Ecto neural progenitor cell (in vitro differentiated cells): ENCODE measurements at places on chromosomes 2 and 18.

- no peak for DNase-seq
Observed at GRCh38 chr18:31233621-31234275, 71.1 kb upstream of the DSC1 start.

DNA sequence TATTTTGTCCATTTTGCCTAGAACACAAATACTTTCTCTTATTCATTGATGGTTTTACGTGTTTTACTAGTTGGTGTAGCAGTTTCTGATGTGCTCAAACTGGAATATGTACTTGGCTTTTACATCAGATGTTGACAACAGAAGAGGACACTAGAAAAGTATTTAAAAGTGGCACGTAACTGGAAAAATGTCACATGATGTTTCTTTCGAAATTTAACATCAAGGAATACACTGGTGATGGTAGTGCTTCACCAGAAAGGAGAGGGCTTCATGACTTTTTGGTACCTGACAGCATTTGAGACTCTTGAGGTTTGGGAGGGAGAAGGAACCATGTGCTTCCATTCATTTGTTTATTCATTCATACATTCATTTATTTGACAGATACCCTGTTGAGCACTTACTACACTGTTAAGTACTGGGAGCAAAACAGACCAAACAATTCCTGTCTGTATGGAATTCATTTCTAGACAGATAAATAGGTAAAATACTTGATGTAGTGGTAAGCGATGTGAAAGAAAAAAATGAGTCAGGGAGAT lies 1.5 kb downstream of the GIGYF2 start:
- DNase-seq, result no peak

DNA sequence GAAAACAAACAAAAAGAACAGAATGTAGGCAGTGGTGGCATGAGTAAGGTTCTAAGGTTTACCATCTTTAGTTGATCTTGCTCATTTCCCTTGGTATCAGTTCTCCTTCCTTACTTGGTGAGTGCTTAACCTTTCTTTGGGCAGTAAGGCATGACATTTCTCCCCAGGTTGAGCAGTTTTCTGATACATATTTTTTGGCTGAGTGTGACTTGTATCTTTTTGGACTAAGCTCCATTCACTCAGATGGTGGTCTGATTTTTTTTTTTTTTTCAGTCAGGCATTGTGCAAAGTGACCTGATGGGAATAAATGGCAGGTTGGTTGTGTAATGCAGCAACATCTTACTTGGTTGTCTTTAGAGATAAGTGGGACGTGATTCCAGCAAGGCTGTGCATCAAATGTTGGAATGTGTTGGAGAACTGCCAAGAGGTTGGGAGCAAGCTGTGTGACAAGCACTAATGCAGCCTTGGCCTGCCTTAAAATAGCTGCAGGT lies 15.1 kb downstream of the SPTBN1 start:
- DNase-seq, result no peak

GRCh38 chr18:45449418-45450227 lies 165.7 kb upstream of the SLC14A2 start:
- no peak for DNase-seq

DNA sequence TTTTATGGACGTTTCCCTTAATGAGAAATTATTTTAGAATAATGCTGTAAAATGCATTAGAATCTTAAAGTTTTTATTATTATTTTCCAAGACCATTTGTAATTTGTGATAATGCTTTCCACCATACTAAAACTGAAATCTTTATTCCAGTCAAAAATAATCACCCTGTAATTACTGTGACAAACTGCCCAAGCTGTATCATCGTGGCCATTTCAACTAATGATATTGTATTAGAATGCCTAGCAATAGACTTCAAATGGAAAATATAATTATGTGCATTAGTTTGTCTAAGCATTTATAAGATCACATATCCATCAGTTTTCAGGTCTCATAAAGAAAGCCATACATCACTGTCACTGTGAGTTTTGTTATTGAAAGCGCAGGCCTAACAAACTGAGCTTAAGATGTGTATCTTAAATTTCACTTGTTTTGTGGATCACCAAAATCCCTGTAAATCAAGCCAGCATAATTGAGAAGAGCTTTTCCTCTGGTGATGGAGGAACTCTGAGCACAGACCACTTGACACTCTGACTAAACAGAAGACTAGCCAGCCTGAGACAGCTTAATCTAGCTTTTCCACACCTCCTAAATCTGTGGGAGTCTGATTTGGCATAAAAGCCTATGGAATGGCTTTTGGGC lies 1312.2 kb upstream of the ACVR2A start:
- no peak for DNase-seq

GRCh38 chr2:120108049-120108448 lies 95.2 kb downstream of the EPB41L5 start:
- no peak for DNase-seq

DNA sequence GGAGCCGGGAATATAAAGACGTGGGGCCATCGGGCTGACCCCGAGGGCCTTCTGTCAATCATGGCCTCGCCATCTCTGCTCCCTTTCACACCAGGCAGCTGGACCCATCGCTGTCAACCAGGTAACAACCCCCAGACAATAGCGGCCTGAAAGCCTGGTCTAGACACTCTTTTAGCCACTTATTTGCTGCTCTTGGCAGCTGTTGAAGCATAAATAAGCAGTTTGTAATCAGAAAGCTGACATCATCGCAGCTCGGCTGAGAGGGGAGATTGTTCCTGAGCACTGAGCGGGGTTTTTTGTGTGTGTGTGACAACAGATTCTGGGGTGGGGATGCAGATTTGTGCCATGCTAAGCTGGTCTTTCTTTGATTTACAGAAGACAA lies 423.6 kb upstream of the POU3F3 start:
- no peak for DNase-seq

DNA sequence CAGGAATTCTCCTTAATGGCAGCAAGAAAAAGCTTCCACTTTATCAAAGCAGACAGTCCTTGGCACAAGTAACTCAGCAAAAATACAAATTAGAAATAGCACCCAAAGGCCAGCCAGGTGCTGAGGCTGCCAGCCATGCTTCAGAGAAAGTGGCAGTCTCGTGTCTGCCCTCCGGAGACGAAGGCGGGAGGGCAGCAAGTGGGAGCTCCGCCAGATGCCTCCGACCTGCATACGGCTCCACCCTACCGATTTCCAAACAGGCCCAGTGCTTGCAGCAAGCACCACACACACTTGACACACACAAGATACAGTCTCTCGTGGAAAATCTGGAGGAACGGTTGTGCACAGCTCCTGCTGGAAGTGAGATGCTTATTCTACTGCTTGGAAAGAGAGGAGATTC lies 134.9 kb upstream of the REV1 start:
- DNase-seq, result no peak

DNA sequence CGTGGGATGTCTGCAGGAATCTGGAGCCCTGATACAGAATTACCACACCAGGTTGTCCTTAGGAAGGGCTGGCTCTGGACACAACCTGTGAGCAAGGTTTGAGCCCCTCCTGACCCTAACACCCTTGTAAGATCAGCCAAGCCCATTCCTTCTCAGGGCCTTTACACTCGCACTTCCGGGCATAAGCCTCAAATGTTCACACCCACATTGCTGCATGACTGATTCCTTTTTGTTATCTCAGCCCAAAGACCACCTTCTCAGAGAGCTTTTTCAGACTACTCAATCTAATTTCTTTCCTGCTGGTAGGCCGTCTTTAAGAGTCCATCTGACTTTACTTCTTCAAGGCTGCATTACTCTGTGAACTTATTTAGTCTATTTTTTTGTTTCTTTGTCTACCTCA lies 464.0 kb upstream of the SPRED2 start:
- DNase-seq, result no peak

- no peak for DNase-seq
Observed at GRCh38 chr2:164496881-164497280, 124.4 kb downstream of the GRB14 start.

DNA sequence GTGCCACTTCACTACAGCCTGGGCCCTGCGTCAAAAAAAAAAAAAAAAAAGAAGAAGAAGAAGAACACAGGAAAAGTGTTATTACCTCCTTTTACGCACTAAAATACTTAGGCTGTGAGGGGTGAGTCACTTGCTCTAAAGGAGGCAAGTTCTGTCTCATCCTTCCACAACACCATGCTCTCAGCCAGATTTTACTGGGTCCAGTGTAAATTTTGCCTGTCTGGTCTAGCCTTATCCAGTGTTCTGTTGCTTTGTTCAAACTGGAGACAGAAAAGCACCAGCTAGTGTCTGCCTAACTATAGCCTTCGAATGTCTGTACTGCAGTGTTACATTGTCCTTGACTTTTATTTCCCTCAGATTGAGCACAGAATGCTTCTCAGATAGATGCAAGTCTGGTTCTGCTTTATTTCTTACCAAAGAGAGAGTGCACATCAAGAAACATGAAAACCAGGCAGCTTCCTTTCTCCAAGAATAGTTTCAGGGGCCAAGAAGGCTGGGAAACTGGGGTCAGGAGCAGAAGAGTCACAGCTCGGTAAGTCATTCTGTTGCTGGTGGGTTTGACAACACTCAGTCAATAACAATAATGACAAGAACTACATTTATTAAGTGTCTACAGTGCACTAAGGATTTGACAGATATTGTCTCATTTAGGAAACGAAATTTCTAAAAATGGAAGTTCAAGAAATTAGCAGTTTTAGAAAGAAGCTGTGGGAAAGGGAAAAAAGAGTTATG lies 3.1 kb upstream of the MSGN1 start:
- DNase-seq, result no peak

DNA sequence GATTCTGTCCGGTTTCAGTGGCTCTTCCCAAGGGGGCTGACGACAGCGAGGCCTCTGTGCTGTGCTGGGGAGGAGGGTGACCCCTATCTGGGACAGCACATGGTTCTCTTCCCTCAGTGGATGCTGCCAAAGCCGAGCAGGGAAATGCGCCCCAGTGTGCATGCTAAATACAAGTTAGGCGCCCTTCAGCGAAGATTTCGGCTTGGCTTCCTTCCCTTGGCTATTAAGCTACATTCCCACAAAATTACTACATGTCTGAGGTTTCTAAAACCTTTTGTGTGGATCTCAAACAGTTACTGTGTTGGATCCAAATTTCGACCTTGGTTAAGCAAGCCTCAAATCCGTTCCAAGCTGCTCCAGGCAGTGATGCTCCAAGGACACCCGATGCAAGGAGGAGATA lies 440.3 kb downstream of the NRXN1 start:
- DNase-seq, result no peak

- DNase-seq, result no peak
Observed at GRCh38 chr2:121247534-121247933, 37.5 kb downstream of the TFCP2L1 start.

DNA sequence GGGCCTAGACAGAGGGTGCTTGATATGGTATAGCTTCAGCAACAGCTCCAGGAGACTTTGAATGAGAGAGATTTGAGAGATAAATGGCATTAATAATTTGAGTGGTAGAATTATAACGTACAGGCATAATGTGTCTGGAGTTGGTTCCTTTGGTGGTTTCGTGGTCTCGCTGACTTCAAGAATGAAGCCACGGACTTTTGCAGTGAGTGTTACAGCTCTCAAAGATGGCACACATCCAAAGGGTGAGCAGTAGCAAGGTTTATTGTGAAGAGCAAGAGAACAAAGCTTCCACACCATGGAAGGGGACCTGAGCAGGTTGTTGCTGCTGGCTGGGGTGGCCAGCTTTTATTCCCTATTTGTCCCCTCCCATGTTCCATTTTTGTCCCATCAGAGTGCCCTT lies 23.1 kb downstream of the PDCD1 start:
- no peak for DNase-seq

GRCh38 chr18:41226186-41226585 lies 728.8 kb upstream of the PIK3C3 start:
- no peak for DNase-seq

GRCh38 chr2:187962538-187962937 lies 329.1 kb upstream of the GULP1 start:
- DNase-seq, result no peak

GRCh38 chr18:1784113-1784512 lies 787.2 kb downstream of the METTL4 start:
- peak; percentile 81 for DNase-seq

GRCh38 chr2:95061119-95061512 lies 35.6 kb downstream of the MAL start:
- DNase-seq, result no peak

DNA sequence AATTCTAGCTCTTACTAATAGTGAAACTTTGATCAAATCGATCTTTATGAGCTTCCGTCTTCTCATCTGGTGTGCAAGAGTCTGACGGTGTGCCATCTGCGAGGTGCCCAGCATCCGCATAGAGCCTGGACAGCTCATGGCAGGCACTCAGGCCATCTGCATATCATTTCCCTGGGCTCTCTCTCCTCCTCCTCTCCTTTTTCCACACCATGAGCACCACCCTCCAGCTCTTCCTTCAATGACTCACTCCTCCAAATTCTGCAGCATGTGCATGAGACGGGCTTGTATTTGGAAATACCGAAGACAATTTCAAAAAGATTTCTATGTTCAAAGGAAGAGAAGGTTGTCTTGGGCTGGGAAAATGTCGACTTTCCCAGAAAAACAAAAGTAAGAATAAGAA lies 161.1 kb downstream of the CCBE1 start:
- no peak for DNase-seq

GRCh38 chr2:191691016-191691735 lies 13.2 kb downstream of the NABP1 start:
- DNase-seq, result no peak

- no peak for DNase-seq
Observed at GRCh38 chr2:54966165-54966832, 84.0 kb downstream of the RTN4 start.

- DNase-seq, result no peak
Observed at GRCh38 chr2:40287195-40287594, 164.7 kb downstream of the SLC8A1 start.

- no peak for DNase-seq
Observed at GRCh38 chr2:200665626-200666453, 80.0 kb downstream of the AOX1 start.

DNA sequence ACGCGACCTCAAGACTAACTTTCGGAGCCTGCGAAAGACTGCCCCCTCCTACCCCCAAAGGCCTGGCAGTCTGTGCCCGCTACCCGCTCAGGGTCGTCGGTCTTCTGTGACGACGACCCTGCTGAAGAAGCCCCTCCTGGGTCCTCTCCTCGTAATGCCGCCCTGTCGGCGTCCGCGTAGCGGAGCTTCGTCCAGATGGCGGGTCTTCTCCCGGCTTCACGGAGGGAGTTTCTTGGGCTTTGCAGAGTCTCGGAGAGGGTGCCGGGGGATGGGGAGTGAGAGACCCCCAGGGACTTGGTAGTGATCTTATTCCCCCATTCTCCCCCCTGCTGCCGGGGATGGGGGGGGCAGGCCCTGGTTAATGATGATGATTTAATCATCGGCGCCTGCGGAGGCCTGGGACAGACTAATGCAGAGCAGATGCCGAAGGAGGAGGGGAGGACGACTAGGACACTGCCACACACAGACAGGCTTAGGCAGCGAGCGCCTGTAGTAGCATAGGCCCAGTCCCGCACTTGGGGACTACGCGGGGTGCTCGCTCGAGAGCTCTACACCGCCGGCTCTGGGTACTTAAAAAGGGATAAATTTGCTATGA lies 528 bp upstream of the PCGF1 start:
- DNase-seq, result no peak

GRCh38 chr2:233760043-233760442 lies at the start of gene UGT1A1:
UGT1A1 (plus strand) TSS chr2:233760270; CDS start chr2:233760288, 18 bp downstream.
- DNase-seq, result no peak

GRCh38 chr2:240142859-240143258 lies 2.4 kb upstream of the OTOS start:
- no peak for DNase-seq

GRCh38 chr2:85911814-85912692 lies 23.3 kb upstream of the ST3GAL5 start:
- no peak for DNase-seq

GRCh38 chr18:13531681-13532325 lies 194.6 kb downstream of the FAM210A start:
- no peak for DNase-seq

- no peak for DNase-seq
Observed at GRCh38 chr2:34070196-34070595, 471.1 kb upstream of the FAM98A start.

GRCh38 chr18:10085416-10085815 lies 171.6 kb downstream of the VAPA start:
- no peak for DNase-seq
